ENCODE measurements at places on chromosomes 4 and X.

GRCh38 chr4:115770046-115770543 lies 656.7 kb upstream of the NDST4 start:
- DNase-seq: no peak

DNA sequence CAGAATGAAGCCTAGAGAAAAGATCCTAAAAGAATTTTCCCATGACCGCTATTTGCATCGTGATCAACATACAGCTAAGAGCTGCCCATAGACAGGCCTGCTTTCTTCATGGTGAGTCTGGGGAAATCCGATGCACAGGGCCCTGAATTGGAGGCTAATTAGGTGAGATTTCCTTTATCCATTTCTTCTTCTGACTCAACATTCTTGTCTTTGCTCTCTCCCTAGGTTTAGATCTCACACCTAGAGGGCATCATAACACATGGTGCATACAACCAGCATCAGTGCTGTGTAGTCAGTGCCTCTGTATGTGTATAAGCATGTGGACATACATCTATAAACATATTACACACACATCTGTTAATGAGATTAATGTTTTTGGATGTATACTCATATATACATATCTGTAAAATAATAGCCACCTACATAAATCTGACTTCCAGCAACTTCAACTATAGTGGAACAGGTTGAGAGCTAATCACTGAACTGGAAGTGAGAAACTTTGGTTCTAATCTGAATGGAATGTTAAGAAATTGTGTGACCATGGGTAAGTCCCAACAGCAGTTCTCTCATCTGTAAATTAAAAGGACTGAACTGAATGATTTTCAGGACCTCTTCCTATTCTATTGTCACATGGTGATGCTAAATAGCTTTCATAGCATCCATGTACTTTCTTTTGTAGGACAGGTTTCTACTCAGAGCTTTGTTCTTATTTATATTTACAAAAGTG lies 17.5 kb downstream of the GATB start:
- DNase-seq: no peak

DNA sequence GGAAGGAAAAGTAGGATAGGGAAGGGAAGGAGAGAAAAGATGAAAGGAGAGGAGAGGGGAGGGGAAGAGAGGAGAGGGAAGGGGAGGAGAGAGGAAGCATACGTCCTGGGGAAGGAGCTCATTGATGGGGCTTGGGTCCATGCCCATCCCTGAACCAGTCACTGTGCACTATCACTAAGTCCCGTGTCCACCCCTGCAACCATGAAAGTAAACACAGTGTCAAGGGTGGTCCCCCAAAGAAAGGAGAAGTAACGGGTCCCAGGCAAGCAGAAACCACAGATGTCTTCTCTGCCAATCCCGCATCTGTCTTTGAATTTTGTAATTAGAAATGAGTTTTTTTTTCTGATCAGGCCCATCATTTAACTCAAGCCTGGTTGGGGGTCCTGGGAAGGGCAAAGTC lies 55.2 kb downstream of the LGI2 start:
- DNase-seq: no peak

GRCh38 chr4:37584071-37584470 lies 102.1 kb downstream of the RELL1 start:
- DNase-seq: no peak

DNA sequence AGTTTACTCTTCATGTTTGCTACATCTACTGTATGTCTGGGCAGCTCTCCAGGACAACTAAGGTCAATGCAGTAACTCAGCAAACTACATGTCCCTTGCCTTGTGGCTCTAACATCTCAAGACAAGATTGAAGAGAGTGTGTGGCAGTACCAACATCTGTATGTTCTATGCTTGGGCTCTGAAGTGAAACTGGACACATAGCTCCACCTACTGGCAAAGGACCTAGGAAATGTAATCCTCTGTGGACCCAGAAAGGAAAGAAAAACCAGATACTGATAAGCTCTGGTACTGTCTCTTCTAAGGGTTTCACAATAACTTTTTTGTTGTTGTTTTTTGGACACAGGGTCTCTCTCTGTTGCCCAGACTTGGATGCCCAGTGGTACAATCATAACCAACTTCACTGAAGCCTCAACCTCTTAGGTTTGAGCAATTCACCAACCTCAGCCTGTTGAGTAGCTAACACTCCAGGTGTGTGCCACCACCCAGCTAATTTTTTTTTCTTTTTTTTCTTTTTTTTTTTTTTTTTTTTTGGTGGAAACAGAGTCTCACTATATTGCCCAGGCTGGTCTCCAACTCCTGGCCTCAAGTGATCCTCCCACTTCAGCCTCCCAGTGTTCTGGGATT lies 64.1 kb downstream of the QDPR start:
- no peak for DNase-seq

DNA sequence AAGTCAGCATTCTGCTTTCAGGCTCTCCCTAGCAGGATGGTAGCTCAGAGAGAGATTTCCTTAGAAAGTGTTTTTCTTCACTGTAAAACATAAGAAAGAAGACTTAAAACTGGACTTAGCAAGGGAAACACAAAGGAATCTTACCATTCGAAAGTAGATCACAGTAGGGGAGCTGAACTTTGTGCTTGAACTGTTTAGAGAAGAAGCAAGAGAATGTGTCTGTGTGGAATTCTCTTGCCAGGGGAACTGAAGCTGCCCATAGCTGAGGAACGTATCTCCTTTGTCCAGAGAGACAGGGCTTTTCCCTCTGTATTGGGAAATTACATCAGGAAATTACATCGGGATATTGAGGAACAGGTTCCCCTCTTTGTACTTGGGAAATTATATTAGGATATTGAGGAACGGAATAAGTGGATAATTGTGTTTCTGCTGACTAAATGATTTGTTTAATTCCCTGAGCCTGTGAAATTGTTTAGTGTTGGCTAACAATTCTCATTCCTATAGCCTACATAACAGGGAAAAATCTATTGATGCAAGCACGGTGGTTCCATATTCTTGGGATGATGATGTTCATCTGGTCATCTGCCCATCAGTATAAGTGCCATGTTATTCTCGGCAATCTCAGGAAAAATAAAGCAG lies 21.2 kb downstream of the SRD5A3 start:
- no peak for DNase-seq

GRCh38 chr4:88745581-88746163 lies 48.0 kb upstream of the NAP1L5 start:
- no peak for DNase-seq

DNA sequence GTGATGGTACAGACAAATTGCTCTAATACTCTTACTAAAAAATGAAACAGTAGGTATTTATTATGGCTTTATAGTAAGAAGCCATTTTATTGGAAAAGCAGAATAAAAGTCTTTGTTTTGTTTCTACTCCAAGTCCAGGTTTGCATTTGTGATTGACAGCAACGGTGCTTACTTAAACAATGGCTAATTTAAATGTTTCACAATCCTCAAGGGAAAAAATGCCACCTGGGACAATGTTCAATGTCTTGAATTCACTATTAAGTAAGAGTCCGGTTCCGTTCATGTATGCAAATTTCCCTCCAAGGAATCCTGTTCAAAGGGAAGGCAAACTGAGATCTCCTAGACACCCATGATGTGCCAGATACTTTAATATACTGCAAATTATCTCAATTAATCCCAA lies 123.6 kb downstream of the RBM47 start:
- DNase-seq: no peak

DNA sequence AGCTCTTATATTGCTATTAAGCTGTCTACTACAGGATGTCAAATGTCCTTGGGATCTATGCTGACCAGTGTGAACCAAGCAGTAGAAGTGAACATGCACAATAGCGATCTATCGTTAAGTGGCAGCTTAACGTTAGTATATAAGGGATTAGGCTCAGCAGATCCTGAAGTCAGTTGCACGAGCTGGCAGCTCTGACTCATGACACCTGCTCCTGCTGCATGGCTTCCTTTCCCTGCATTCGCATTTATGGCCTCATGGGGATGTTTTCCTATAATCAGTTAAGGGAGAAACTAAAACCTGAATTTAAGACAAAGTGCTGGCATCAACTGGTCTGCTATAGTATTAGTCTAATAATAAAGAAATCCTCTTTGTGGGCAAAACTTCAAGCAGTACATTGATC lies 12.7 kb upstream of the MCUB start:
- no peak for DNase-seq

GRCh38 chr4:82957045-82957444 lies 53.6 kb downstream of the LIN54 start:
- no peak for DNase-seq

- DNase-seq: no peak
These were observed 27.9 kb downstream of the ABHD18 start for GRCh38 chr4:127993151-127993550.

- DNase-seq: no peak
These were observed 343.9 kb downstream of the UNC5C start for GRCh38 chr4:95204873-95205272.

DNA sequence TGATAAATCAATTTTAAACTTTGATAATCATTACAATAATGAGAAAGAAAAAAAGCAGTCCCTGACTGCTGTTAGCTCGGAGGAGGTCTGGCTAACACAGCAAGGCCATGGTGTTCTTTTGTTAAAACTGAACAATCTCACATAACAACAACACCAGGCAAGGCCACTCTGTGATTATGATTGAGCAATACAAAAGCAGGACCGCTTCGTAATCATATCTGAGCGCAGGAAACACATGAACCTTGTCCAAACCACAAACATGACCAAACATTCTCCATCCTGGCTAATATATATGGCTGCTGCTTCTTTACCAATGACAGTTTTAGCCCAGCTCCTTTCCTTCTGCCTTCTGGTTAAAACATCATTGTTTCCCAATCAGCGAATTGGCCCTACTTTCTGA lies 76.8 kb upstream of the DDX53 start:
- no peak for DNase-seq

DNA sequence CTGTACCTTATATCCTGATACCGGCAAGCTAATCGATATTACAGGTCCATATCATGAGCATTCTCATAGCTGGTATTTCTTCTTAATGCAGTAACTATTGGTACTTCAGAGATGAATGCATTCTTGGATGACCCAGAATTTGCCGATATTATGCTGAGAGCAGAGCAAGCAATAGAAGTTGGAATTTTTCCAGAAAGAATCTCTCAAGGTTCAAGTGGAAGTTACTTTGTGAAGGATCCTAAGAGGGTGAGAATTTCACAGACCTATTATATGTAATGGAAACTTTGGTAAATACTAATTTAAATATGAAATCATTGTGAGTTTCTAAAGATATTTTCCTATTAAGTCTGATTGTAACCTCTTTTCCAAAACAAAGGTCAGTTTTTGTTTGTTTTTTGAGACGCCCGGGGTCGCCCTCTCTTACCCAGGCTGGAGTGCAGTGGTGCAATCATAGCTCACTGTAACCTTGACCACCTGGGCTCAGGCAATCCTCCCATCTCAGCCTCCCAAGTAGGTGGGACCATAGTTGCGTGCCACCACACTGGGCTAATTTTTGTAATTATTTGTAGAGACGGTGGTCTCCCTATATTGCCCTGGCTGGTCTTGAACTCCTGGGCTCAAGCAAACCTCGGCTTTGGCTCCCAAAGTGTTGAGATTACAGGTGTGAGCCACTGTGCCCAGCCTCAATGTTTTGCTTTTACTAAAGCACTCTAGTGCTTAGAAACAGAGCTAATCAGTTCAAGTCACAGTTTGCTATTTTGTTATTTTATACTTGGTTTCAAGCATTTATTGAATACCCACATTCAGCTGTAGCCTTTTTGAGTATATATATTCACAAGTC lies 18.6 kb downstream of the PI4K2B start:
- no peak for DNase-seq

GRCh38 chrX:134935276-134935675 lies 55.5 kb upstream of the SMIM10 start:
- no peak for DNase-seq

DNA sequence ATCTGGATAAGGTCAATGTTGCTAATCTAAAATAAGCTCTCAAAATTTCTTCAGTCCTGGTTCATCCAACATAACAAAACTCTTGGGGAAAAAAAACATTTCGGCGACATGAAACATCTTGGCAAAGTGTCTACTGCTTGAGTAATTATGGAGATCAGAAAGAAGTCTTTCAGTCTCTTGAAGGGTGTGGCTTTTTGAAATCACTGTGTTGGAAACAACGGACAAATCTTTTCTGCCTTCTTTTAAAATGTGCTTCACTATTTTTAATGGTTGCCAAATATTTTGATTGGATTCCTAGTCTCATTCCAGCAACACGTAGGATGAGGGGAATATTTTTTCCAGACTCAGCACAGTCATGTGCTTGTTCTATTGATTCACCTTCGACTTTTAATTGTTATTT lies 138.6 kb downstream of the KLHL8 start:
- no peak for DNase-seq

GRCh38 chr4:94653095-94653649 lies 104.6 kb upstream of the BMPR1B start:
- no peak for DNase-seq

GRCh38 chr4:168565130-168565529 lies 68.3 kb downstream of the PALLD start:
- DNase-seq: no peak

DNA sequence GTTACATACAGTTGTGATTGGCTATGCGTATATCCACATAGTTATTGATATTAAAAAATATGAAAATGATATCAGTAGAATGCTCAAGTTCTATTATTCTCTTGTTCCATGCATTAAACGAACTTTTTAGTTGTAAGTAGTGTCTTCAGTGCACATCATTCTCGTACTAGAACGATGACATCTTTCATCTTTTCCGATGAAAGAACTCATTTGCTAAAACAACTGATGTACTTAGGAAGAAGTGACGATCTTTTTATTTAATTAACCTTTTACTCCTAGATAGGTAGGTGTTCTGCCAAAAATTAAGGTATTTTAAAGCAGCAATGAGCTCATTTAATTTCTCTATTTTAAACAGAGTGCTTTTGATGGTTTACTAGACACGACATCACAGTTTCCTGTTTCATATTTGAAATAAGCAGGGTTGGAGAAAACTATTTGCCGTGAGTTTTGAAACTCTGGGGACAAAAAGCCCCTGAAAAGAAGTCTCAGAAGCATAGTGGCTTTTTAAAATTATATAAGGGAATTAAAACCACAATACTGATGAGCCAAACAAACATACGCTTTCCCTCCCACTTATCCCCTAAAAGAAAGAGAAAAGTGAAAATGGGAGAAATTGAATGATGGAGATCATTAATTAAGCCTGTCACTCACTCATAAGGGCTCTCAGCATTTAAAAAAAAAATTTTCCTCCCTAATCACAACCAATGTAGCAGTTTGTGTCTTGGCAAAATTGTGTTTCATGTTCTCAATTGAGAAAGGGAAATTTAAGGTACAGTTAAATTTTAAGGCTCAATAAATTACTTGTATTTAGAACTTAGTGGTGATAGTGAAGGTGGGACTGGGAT lies 25.6 kb downstream of the SPRY1 start:
- DNase-seq: no peak

DNA sequence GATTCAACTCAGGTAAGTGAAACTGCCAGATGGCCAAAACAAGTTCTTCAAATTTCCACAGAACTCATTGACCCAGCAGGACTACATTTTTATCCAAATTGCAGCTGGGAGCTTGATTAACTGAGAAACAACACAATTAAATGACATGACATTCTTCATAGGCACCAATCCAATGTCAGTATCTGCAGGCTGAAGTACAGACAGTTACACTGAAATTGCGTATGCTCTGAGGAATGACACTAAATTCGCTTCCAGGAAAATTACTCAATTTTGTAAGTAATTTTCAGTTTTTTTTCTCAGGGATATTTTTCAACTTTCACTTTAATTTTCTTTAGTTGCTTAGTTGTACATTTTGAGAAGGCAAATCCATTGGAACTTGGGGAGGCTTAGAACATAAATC lies 4.5 kb downstream of the C1GALT1C1 start:
- DNase-seq: no peak
